Fibroblast of lung (primary cell): ENCODE measurements at places on chromosomes 6 and 20. TPM values are rescaled to one million over a fixed set of nuclear protein-coding genes. Genes with fewer than 3 reads are reported as not detected.

BPI gene
- not detected in 2 replicates for total RNA-seq

MAPK14 gene
- total RNA-seq: 44.4 and 57.8 TPM in 2 replicates

FAM8A1 gene
- 17.2 and 19.8 TPM in 2 replicates for total RNA-seq

DNA sequence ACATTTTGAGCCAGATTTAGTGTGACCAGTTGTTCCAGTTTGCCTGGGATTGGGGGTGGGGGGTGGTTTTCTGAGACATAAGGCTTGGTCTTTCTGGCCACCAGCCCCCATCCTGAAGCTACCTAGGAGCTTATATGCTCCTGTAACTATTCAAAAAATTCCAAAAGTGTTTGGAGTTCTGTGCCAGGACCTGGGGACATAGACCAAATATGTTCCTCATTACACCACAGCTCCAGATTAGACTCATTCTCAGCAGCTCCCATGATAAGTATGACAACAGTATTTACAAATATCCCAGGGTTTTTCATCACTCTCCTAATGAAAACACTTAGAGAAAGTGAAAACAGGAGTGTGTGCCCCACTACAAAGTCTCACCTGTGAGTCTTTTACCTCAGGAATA, 37.8 kb upstream of the RNF144B start:
- peak; percentile 6 for DNase-seq

EPPIN gene
- total RNA-seq: not detected in 2 replicates

DNA sequence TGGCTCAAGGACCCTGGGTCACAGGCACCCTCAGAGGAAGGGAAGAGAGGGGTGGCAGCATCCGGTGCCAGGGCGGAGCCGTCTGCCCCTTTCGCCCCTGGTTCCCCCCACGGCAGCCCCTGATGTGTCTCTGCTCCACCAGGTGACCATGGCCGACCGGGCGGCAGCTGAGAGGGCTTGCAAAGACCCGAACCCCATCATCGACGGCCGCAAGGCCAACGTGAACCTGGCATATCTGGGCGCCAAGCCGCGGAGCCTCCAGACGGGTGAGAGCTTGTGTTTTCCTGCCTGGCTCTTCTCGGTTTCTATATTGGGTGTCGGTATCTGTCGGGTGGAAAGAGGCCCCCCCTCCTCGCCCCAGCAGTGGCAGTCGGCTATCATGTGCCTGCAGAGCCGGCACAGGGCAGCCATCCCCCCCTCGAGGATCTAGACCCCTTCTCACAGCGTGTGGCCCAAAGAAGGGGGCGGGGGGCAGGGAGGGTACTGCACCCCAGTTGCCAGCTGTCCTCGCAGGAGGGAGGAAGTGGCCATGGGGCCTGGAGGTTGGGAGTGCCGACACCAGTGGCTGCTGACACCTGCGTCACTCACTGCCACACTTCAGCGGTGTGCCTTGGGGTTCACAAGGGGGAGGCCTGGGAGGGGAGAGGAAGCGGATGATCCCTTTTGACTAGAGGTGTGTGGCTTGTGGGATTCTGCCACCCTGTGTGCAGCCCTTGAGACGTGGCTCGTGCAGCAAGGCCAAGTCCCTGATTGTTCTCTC, 1.5 kb downstream of the RBM38 start:
- no peak for DNase-seq

DNA sequence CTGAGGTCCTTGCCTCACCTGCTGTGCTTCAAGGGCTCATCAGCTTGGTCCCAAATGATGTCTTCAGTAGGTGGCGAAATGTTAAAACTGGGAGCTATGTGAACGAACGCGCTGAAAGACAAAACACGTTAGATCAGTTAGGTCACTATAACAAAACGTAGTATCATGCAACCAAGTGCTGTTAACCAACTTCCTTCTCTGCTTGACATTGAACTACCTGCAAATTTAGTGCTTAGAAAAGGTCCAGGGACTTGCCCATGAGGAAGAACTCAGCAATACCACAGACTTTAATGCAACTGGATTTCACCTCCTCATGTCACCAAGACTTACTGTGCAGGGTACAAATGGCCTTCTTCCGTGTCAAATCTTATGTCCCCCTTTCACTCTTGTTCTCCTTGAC, 24.8 kb downstream of the BACH2 start:
- no peak for DNase-seq

DNA sequence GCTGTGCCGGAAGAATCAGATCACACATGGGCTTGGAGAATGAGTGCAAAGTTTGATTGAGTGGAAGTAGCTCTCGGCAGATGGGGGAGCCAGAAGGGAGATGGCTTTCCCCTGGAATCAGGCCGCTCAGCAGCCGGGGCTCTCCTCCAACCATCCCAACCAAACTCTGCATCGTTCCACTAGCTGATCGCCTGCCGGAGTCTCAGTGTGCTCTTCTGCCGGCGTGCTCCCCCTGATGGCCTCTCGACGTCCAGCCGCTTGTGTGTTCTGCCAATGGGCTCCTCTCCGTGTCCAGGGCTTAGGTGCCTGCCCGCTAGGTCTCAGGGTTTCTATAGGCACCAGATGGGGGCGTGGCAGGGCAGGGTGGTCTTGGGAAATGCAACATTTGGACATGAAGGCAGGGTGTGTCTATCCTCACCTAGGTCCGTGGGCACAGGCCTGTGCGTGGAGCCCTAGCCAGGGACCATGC, 4.9 kb upstream of the BIRC7 start:
- peak; percentile 73 for DNase-seq

DNA sequence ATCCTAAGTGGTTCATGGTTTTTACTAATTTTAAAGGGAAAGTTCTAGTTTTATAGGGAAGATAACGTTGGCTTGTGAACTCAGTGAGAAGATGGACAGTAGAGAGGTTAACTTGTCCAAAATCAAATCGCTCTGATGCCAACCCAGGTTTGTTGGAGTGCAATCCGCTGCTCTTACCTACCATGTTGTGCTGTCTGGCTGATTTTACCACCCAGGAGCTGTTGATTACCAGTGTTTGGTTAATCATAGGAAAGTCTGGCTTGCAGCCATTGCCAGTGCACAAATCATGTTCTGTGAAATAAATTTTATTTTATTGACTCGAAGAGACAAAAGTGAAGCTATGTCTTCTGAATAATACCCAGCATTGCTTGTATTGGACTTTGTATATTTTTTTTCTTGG, 92.4 kb downstream of the PLCB4 start:
- DNase-seq: no peak

GRCh38 chr6:6057442-6058053, 50.8 kb upstream of the NRN1 start:
- peak; percentile 21 for DNase-seq

COL11A2 gene
- 0.17 and 0.26 TPM in 2 replicates for total RNA-seq

- peak; percentile 70 for DNase-seq
These were observed 2.5 kb downstream of the SMIM13 start for GRCh38 chr6:11096109-11096508.

DNA sequence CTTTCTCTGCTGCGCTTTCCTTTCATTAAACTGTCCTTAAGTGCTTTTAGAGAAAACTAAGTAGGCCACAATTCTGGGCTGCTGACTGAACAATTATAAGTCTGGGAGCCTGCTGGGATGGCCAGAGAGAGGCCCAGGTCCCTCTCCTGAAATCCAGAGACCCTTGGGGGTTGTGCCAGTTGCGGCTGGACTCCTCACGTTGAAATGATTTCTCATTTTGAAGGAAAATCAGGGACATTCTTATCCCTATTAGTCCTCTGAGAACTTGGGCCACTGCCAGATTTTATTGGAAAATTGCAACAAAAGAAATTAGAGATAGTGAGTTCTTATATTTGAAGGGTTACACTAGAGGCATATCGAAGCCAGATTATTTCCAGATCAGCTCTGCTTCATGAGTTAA, 145.1 kb downstream of the CLIC5 start:
- DNase-seq: no peak

SIRPB1 gene
- 0.17 and 1.0 TPM in 2 replicates for total RNA-seq

DNA sequence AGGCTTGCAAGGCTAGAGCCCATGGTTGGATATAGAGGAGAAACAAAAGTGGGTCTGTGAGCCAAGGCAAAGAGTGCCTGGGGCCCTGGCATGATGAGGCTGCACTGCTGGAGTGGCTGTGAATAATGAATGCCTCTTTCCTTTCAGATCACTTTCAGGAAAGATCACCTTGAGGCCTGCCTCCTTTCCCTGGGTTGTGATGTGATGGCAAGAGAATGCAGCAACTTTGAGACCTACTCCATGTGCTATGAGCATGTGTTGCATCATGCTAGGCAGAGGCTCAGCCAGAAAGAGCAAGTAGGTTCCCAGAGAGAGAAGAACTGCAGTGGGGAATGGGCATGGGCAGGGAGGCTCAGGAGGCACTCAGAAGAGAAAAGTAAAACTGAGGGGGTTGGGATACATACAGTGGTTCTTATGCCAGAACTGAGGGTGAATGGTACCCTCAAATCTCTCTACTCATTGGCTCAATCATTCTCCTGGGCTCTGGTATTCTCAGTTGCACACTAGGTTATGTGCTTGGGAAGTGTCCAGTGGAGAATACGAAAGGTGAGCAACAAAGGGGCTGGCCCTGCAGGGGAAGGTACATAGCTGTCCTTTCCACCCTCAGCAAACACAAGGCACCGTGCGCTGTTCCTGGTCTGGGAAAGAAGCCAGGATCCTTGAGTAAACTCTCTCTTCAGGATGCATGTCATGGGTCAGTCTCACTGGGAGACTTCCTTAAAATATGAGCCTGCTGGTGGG, 45.9 kb downstream of the CD164 start:
- DNase-seq: peak; percentile 55

DNA sequence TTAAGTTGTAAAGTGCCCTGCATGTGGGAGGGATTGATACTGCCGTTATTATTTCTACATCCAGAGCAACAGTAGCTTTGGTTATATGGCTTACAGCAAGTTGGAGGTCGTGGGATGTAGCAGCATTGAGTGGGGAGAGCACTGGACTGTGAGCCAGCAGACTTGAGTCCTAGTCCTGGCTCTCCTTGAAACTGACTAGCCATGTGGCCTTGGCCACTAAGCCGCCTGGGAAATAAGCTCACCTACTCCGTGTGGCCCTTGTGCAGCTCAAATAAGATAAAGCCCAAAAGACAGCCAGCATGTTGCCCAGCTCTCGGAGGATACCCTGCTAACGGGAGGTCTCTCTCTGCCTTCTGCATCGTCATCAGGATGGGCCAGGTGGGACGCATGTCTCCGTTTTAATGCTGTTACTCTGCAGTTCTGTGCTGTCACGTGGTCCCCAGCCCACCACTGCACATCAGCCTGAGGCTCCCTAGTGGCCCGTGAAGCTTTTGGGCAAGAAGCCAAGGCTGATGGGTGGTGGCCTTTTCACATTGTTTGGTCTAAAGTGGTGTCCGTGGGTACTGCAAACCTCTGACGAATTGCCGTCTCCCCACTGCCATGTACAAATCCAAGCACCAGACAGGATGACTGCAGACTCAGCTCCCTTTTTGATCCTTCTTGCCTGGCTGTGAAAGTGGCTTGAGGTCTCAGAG, 7.9 kb downstream of the EPB41L1 start:
- no peak for DNase-seq

CCDC170 gene
- total RNA-seq: 0.77 and 0.83 TPM in 2 replicates

DNA sequence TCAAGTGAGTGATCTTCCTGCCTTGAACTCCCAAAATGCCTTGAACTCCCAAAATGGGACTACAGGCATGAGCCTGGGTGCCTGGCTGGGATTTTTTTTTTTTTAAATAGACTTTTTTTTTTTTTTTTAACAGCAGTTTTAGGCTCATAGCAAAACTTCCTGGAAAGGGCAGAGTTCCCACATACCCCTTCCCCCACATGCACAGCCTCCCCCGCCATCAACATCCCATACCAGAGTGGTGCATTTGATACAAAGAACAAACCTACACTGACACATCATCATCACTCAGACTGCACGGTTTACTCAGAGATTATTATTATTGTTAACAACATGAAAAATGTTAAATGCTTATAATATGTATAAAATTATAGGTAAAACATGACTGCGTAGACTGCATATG, 26.0 kb downstream of the UQCC1 start:
- DNase-seq: no peak

GRCh38 chr6:28927846-28928245, 4.1 kb upstream of the TRIM27 start:
- DNase-seq: no peak

C20orf96 gene
- 3.9 and 4.8 TPM in 2 replicates for total RNA-seq

DNA sequence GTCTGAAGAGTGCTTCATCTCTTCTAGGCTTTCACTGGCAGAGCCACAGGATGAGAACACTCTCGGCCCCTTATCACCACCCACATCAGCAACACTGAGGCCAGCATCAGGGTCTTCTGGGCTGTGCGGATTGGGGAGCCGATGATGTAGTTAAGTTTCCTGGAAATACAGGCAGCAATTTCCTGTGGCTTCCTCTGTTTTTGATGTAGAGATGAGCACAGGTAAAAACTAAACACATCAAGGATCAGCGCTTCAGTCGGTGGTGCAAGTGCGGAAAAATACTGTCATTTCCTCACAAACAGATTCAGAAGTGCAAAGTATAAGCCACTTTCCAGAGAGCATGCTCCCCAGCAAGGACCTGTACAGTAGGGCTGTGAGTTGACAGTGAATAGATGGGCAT, 62.6 kb downstream of the BACH2 start:
- no peak for DNase-seq

GRCh38 chr6:72952808-72953630, 272.3 kb downstream of the KHDC1L start:
- DNase-seq: peak; percentile 6

- DNase-seq: no peak
These were observed 37.9 kb downstream of the PLCG1 start for GRCh38 chr20:41175201-41175651.

DNA sequence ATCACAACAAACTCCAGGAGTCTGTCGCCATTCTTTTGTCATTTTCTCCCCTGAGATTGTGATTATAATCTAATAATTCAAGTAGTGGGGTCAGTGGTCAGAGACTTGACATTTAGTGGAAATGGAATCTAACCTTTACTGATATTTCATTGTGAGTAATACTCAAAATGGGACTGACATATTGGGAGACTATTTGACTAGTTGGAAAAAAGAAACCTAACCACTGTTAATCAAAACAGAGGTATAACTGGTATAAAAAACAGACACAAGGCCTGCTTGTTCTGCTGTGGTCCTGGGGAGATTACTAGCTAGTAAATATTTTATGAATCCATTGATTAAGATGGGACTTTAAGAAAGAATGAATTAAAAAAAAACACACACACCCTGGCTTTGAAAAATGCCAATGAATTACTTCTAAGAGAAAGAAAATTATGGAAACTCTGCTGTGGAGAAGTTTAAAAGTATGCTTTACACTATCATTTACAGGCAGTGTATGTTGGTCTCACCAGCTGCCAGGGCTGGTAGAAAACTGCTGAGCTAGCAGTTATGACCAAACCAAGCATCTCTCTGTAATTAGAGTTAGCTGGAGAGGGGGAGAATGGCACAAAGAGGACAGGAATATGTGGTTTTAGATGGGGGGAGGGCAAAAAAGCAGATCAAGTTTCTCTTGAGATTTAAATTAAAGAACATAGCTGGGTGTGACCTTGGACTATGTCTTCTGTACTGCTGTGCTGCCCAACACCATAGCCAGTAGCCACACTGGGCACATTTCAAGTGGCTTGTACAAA, 103.7 kb downstream of the FYN start:
- DNase-seq: peak; percentile 45
